ENCODE measurements at places on chromosomes 16 and 17. TPM values are rescaled to one million over a fixed set of nuclear protein-coding genes. Genes with fewer than 3 reads are reported as not detected.

The SLC5A10 gene
- polyA plus RNA-seq = not detected

The HAP1 gene
- polyA plus RNA-seq = 0.07 TPM

The CHST4 gene
- polyA plus RNA-seq = not detected

The PNPO gene
- polyA plus RNA-seq = 15.2 TPM

The CACNA1H gene
- 2.1 TPM for polyA plus RNA-seq

The CES5A gene
- not detected for polyA plus RNA-seq
